ENCODE measurements at places on chromosomes 3 and 15.

- no peak for DNase-seq
Measured at GRCh38 chr3:115685097-115685496, 61.8 kb downstream of the GAP43 start.

GRCh38 chr15:71677352-71677751 is 133.0 kb upstream of the NR2E3 start:
- DNase-seq: no peak

DNA sequence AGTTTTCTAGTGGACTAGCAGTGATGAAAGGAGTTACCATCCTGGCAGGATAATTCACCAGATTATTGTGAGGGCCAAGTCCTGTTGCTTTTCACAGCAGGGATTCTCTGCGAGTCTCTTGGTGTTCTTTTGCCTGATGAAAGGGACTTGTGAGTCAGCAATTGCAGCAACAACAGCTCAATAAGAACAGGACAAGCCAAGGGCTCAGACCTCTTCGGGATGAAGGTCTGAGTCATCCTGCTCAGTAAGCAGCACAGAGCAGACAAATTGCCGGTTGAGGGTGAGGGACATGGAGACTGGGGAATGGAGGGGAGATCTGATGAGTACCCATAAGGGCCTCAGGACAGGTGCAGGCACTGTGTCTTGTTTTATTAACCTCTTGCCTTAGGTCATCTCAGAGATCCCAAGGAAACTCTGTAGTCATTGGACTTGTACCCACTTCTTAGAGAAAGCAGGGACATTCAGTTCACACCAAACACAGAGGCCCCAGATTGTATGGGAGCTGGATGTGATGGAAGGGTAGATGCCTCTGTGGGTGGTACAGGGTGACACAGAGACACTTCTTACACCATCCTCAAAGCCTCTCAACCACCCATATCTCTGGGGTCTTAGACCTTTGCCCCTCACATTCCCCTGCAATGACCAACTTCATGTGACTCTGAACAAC is 173.8 kb upstream of the TLE3 start:
- no peak for DNase-seq

DNA sequence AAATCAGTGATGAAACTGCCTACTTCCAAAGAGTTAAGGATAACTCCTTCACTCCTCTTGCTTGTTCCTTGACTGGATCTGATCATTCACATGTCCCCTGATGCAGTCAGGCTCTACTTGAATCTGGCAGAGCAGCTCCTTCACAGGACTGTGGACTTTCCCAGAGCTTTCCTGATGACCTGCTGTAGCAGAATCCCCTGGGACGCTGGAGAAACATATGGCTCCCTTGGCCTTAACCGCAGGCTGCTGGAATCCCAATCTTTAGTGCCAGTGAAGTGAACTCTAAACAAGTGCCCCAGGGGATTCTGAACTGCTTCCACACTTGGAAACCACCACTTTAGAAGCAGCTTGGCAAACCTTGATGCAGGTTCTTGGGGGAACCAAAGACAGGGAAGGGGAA is 217.8 kb downstream of the CHST2 start:
- DNase-seq: peak; percentile 95

GRCh38 chr3:81851176-81851575 is 89.7 kb upstream of the GBE1 start:
- DNase-seq: no peak

- no peak for DNase-seq
Measured at GRCh38 chr3:151557068-151557840, 96.4 kb upstream of the IGSF10 start.

- peak; percentile 60 for DNase-seq
Measured at GRCh38 chr15:51024735-51025453, 69.8 kb downstream of the TNFAIP8L3 start.

DNA sequence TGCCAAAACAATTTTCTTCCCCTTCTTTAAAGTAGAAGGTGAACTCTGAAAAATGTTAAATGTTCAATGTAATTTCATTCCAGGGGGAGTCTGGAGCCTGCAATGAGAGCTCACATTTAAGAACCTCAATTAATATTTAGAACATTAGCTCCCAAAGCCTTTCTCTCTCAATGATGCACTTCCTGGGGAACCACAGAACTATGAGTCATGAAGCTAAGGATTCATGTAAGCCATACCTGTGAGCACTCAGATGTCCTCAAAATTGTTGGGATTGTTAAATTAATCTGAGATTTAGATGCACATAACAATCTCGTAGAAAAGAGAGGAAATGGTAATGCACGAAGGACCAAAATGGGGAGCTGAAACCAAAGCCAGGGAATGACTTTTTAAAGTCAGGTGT is 244.2 kb upstream of the LRIG1 start:
- no peak for DNase-seq

DNA sequence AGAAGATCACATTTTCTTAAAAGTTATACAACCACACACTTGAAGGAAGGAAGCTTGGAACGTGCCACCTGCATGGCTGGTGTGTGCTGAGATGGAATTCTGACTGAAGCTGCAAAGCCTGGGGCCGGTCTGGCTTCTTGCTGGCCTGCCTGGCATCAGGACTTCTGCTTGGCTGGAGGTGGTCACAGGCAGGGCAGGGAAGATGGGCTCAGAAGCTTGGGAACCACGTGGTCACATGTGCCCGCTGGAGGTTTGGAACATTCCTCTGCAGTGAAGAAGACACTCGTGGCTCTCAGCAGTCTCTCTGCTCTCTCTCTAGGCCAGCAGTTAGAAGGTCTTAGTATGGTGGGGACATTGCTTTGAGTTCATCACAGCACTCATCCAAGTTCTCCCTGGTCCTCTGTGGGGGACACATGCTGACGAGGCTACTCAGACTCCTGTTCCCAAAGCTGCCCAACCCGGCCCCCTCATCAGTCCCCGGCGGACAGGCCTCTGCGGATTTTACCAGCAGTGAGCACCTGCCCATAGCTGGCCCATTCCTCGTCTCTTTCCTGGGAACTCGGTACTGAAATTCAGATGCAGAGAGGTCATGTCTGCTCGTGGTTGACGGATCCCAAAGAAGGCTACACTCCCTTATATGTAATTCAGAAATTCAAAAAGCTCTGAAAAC is 229.0 kb downstream of the ADAMTS17 start:
- DNase-seq: no peak

DNA sequence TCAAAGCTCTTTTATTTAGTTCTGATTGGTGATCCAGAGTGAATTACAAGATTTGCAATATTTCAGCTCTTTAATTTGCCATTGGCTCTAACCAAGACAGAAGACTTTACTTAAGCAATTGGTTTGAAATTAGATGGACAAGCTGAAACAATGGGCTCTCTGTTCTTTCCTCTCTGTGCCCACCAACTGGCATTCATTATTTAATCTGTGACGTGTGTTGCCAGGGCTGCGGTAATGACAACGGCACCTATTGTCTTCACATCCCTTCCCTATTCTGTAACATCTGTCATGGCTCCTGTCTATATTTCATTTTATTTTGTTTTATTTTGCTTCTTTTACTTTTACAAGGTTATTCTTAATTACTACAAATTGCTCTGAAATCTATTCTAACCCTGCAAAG is 33.9 kb downstream of the PLD1 start:
- no peak for DNase-seq

GRCh38 chr3:46866720-46867549 is 3.7 kb upstream of the MYL3 start:
- DNase-seq: no peak

DNA sequence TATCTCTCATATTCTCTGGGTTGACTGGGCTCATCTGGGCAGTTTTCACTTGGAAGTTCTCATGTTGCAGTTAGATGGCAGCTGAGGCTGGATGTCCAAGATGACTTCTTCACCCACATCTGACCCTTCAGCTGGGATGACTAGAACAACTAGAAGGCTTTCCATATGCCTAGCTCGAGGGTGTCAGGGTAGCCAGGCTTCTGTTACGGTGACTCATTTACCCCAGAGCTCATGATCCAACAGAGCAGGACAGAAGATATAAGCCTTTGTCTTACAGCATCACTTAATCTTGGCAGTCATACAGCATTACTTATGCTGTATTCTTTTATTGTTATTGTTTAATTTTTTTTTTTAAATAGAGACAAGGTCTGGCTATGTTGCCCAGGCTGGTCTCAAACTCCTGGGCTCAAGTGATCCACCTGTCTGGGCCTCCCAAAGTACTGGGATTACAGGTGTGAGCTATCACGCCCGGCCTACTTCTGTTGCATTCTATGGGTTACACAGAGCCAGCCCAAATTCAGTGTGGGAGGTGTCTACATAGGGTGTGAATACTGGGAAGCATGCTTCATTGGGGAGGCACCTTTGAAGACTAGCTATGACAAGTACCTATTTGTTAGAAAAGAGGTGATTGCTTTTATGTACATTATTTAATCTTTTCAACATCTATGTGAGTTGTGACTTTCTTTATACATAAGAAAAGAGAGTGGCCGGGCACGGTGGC is 10.7 kb downstream of the HMCES start:
- no peak for DNase-seq

- no peak for DNase-seq
Measured at GRCh38 chr3:108602935-108603294, 13.4 kb downstream of the DZIP3 start.

DNA sequence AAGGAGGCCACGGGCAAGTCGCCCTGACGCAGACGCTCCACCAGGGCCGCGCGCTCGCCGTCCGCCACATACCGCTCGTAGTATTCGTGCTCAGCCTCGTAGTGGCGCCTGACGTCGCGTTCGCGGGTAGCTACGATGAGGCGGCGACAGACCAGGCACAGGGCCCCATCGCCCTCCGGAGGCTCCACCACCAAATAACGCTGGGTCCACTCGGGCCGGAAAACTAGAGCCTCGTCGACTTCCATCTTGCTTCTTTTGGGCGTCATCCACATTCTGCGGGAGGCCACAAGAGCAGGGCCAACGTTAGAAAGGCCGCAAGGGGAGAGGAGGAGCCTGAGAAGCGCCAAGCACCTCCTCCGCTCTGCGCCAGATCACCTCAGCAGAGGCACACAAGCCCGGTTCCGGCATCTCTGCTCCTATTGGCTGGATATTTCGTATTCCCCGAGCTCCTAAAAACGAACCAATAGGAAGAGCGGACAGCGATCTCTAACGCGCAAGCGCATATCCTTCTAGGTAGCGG is at the start of gene EPM2AIP1:
Gene EPM2AIP1, minus strand, starts transcription at position 326 of the 520 bp plus-strand sequence. Its CDS starts 54 bp downstream, at position 272.
- no peak for DNase-seq

GRCh38 chr3:124014366-124014942 is 22.5 kb upstream of the ROPN1 start:
- DNase-seq: peak; percentile 90

DNA sequence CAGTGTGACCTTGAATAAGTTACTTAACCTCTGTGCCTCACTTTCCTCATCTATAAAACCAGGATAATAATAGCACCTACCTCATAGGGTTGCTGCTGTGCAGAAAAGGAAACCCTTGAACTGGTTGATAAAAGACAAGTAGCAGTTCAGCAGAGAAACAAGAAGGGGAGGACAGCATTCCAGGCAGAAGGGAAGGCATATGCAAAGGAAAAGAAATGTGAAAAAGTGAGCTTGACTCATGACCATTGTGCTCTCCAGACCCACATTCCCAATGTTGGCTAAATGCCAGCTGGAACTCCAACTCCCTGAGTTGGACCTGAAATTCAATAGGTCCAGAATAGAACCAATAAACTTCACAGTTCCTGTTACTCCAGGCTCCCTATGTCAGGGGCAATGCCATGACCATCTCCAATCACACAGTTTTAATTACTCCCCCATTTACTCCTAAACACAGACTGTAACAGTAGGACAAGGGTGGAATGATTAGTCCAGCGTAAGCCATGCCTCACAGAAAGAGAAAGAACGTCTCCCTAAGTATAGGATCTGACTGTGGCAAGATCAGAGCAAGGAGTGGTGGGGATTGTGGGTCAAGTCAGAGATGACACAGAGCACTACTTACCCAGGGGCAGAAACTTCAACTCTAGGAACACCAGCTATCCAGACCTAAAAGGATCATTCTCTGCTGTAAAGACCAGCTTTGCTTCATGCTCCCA is 26.9 kb downstream of the PRKAR2A start:
- DNase-seq: no peak

DNA sequence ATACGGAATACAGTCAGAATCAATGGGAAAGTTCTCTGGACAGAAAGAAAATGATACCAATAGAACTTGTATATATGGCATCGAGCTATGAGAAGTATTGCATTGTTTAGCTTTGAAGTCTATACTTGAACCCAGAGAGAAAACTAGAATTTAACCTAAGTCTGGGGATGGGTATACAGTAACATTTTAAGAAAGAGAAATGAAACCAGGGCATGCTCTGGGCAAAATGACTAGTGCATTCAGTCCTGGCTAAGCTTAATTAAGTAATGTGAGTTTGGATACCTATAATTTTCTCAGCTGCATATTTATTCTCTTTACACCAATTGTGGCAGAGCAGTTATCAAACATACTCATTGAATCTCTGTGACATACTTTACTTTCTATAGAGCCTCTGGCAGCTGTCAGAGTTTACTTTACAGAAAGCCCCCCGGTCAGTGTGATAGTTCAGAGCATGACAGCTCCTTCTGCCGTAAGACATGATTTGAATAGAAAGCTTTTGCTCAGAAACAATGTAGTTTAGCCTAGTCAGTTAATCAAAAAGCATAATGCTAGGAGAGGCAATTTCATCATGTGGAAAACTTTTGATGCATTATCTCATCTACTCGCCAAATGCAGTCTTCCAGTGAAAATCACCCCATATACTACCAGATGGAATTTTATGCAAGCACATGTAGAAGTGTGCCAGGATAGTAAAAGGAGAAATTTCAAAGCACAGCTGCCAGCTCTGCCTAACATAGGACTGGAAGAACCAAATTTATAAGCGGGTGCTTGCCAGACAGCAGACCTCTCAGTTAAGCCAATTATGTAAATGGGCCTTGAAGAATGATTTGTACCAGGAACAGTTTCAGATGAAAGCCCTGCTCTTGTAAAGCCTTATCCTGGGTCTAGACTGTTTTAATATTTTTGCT is 40.7 kb downstream of the OXSM start:
- DNase-seq: peak; percentile 85

DNA sequence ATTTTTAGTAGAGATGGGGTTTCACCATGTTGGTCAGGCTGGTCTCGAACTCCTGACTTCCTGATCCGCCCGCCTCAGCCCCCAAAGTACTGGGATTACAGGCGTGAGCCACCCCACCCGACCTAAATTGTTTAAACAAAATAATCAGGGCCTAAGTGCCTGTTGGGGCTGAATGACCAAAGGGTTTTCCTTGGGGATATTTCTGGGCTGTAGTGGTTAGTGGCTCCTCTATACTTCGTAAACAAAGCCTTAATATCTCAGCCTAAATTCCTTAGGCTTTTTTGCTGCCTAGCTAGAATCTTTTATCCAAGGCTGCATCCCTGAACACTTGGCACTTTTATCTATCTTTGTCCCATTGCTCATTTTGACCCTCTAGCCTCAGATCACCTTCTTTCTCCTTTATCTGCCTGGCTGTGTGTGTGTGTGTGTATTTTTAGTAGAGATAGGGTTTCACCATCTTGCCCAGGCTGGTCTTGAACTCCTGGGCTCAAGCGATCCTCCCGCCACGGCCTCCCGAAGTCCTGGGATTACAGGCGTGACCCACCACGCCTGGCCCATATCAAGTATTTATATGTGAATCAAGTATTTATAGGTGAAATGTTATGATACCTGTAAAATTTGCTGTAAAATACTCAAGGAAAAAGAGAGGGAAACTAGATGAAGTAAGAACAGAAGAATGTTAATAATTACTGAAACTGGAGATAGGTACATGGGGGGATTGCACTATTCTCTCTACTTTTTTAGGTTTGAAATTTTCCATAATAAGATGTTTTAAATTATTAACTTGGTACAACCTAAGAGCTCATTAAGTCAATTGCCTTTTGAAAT is 1.8 kb downstream of the NUSAP1 start:
- DNase-seq: no peak

All from NCI-H524 treated with DMSO at 0.1 percent for 48 hours (cell line).